ENCODE measurements at places on chromosomes 13 and 19.

DNA sequence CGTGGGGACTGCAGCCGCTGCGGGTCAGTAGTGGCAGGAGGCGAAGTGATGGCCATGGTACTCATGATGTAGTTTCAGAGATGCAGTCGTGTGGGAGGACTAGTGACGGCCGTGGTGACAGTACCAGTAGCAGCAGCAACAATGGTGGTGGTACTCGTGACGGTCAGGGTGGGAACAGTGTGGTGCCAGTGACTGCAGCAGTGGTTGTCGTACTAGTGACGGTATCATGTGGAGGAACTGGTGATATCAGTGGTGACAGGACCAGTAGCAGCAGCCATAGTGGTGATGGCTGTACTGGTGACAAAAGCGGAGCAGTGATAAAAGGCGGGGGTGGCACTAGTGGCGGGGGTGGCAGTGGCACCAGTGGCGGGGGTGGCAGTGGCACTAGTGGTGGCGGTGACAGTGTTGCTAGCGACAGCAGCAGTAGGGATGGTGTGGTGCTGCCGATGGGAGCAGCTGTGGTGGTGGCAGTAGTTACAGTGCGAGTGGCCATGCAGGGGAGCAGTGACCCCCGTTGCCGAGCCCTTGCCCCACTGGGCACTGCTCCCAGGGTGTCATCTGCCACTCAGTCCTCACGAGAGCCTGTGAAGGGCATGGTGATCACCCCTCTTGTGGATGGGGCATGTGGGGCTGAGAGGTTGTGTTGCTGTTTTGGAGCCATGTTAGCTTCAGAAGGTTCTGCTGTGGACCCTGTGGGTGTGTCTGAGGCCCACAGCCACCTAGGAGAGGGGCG lies 22.7 kb downstream of the ADPRHL1 start:
- DNase-seq, result no peak

DNA sequence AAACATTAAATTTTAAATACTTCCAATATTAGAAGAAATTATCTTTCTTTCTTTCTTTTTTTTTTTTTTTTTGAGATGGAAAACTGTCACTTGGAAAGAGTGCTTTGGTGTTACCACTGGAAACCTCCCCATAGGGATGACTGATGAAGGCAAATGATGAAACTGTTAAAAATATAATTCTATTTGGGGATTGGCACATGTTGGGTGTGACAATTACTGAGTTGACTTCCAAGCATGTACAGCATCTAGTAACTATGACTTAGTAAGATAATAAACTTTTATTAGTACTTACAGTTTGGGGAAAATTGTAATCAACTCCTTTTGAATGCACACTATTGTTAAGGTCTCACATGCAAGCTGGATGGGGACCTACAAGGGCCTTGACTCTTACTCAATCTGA lies 592.5 kb downstream of the KCTD12 start:
- DNase-seq, result no peak

DNA sequence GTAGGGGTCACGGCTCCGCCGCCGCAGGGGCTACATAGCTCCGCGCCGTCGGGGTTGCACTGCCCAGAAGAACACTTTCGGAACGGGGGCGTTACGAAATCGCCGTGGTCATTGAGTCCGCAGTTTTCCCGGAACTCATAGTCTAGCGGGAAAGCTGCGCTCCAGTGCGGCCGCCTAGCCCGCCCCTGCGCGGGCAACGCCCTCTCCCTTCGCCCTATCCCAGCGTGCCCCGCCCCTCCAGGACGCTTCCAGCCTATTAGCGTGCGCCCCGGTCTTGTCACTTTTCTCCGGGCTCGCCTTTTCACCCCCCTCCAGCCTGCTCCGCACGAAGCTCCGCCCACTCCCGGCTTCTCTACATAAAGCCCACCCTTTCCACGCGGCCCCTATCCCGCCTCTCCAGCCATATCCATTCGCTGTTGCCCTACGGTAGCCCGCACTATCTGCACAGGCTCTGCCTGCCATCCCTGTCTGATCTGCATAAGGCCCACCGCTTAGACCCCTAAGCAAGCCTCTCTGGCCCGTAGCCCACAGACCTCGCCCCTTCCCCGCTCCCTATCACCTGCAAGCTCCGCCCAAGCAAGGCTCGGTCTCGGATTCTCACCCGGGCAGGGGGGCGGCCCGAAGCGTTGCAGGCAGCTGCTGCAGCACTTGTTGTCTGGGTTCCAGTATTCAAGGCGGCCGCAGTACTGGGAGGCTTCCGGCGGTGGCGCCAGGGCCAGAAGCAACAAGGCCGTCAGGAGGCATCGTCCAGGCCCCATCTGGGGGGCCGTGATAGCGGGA lies 1.6 kb downstream of the IGFLR1 start:
- peak; percentile 99 for DNase-seq

- no peak for DNase-seq
Measured at GRCh38 chr13:76116751-76117360, 480.7 kb downstream of the LMO7 start.

GRCh38 chr13:54486421-54487166 lies 1458.0 kb downstream of the OLFM4 start:
- DNase-seq, result no peak

DNA sequence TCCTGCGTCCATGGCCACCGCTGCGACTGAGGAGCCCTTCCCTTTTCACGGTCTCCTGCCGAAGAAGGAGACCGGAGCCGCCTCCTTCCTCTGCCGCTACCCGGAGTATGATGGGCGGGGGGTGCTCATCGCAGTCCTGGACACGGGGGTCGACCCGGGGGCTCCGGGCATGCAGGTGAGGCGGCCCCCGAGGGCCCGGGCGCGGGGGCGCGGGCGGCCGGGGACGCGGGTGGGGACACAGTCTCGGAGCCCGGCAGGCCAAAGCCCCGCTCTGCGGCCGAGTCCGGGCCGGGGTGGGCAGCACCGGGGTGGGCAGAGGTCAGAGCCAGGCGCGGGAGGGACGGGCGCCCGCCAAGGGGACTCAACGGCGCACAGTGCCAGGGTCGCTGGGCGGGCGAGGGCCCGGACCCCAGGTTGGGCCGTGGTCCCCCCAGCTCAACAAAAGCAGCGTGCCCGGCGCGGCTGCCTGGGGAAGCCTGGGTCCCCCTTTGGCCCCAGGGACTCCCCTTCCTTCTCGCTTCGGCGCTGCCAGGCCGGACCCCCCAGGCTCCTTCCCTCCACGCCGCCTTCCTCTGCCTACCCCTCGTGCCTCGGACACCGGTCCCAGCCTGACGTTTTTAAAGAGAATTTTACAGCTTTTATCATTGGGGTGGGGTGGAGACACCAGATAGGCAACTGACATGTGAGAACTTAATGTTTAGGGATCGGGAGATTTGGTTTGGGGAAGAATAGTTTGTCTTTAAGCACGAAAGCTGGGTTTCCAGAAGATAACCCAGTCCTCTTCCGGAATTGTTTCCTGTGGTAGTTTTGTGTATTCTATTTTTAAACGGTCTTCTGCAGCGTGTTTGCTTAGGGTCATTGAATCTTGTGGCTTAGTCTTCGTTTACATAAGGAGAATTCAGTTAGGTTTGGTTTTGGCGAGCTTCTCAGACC lies 509 bp downstream of the TPP2 start:
- DNase-seq, result peak; percentile 39

DNA sequence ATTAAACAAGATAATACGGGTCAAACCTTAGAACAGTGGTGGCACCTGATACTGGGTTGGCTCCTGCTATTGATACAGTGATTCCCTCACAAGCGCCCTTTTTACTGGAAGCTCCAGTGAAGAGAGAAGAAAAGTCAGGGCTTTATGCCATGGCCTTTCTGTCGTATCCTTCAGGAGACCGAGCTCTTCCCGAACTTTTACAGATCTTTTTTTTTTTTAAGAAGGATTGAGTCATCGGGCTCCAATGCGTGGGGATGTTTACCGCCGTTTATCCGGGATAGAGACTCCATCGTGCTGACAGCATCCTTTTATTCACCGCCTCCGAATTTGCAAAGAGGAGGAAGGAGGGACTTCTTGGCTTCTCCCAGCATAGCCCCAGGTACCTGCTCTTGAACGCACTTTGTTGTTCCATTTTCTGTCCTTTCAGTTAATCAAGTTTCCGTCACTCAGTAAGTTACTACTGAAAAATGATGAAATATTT lies 574 bp downstream of the ZNF227 start:
- DNase-seq, result peak; percentile 24

DNA sequence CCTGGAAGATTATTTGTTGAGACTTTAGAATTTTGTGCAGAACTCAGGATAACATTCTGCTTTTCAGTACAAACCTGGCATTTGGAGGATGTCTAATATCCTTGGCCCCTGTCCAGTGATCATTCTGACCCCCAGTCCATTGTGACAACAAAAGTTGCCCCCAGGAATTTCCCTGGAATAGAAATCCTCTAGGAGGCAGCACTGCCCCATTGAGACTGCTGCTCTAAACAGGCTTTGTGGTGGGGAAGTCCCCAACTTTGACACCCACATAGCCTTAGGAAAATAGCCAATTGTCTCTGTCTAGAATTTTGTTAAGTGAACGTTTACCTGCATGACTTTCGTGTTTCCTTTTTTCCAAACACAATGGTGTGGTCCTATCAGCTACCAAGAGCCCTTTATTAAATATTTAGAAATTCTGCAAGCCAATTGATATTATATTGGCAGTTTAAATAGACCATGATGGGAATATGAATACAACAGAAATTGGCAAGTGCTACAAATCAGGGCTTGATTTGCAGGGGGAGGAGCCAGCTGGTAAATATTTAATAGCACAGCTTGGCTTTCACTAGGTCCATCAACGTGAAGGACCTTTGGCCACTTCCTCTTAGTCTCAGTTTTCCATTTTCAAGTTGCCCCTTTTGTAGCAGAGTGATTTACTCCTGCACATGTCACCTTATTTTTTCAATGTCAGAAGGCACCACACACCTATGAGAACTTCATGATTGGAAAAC lies 451.7 kb downstream of the EFNB2 start:
- DNase-seq, result peak; percentile 63

DNA sequence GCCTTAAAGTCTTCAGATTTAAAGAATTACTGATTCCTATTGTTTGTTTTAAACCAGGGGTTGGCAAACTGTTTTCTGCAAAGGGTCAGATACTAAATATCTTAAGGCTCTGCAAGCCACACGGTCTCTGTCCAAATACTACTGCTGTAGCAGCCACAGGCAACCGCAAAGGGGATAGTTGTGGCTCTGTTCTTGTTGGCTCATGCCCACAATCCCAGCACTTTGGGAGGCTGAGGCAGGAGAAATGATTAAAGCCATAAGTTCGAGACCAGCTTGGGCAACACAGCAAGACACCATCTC lies 22.4 kb downstream of the RANBP3 start:
- no peak for DNase-seq

DNA sequence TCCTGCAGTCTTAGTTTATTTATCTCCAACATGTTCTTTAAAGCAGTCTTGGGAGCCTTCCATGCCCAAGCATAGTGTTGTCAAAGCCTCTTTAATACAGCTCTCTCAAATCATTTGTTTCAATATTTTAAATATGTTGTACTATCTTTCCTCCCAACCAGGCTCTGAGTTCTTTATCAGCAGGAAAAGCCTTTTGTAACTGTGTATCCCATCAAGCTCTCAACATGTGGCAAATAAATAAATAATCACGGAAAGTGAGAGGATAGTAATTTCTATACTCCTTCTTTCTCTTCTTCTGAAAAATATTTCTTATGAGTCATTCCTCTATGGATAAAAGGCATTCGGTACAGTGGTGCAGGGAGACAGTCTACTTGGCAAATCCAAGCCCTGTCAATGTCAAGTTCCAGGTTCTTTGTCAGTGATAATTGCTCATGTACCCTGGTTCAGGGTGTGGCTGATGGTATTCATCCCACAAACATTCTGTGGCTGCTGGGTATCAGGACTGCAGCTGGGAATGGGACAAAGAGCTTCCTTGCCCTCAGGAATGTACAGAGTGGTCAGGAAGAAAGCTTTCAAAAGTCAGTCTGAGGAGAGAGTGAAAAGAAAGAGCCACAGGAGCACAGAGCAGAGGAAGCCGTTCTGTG lies 384.3 kb downstream of the EFNB2 start:
- peak; percentile 41 for DNase-seq

DNA sequence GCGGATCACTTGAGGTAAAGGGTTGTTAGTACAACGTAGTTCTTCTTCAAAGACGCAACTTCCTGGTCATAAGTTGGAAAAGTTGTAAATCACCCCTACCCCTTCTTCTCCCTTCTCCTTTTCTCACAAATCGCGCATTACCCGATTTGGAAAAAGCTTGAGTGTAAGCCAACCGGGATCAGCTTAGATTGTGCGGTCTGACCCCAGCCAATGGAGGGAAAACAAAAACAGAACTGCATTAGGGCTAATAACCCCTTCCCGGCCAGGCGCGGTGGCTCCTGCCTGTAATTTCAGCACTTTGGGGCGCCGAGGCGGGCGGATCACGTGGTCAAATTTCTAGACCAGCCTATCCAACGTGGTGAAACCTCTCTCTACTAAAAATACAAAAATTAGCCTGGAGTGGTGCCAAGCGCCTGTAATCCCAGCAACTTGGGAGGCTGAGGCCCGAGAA lies 806 bp downstream of the ZNF90 start:
- DNase-seq, result peak; percentile 53

GRCh38 chr13:109480011-109480955 lies 306.1 kb downstream of the IRS2 start:
- DNase-seq, result no peak

GRCh38 chr19:17933414-17934129 lies 757 bp downstream of the CCDC124 start:
- no peak for DNase-seq

GRCh38 chr19:15529774-15530372 lies 21.5 kb downstream of the CYP4F22 start:
- peak; percentile 20 for DNase-seq

DNA sequence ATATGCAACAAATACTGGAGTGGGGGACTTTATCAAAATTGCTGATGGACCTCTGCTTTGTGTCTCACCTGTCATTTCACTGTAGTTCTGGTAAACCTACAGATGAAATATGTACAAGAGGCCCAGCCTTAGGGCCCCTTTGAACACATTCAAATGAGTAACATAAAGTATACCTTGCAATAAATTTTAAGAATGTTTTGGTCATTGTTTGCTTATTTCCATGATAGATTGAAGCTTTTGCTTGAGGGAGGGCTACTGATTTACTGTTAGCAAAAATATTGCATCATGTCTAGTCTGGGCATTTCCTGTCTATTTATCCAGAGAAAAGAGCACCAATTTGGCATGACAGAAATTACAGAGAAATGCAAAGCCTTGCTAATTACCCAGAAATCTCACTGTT lies 705.5 kb upstream of the PCDH9 start:
- DNase-seq, result no peak

- no peak for DNase-seq
Measured at GRCh38 chr19:2306971-2307370, 983 bp downstream of the LINGO3 start.

Data from colonic mucosa (tissue), 4 donors.